ENCODE measurements at places on chromosomes 3 and 15. TPM values are rescaled to one million over a fixed set of nuclear protein-coding genes. Genes with fewer than 3 reads are reported as not detected.

The CP gene
- total RNA-seq: 7.0 TPM

The C2CD4B gene
- total RNA-seq: not detected

The CPN2 gene
- total RNA-seq: not detected

The MUC20 gene
- total RNA-seq: 0.62 TPM

The UBE2E1 gene
- 97.3 TPM for total RNA-seq

The NR1I2 gene
- not detected for total RNA-seq

The CLDN16 gene
- 0.34 TPM for total RNA-seq

The ARRDC4 gene
- 0.18 TPM for total RNA-seq

The SEMA3G gene
- 0.12 TPM for total RNA-seq

The BCHE gene
- 0.74 TPM for total RNA-seq

The PML gene
- total RNA-seq: 15.3 TPM

The ITGA11 gene
- total RNA-seq: 4.5 TPM

The CCDC13 gene
- 0.60 TPM for total RNA-seq

The LARP6 gene
- 74.0 TPM for total RNA-seq

The TMCO5A gene
- total RNA-seq: not detected

The GADL1 gene
- total RNA-seq: not detected

The STRC gene
- 0.19 TPM for total RNA-seq

The ZNF385D gene
- total RNA-seq: not detected

The ZNF860 gene
- 0.90 TPM for total RNA-seq

The EFCAB12 gene
- 1.1 TPM for total RNA-seq

The RBP2 gene
- not detected for total RNA-seq

The AADACL2 gene
- not detected for total RNA-seq

The CMTM8 gene
- 11.7 TPM for total RNA-seq

The AMT gene
- 0.26 TPM for total RNA-seq

The PLSCR5 gene
- total RNA-seq: not detected

The OGG1 gene
- 17.0 TPM for total RNA-seq

The AP3B2 gene
- 0.45 TPM for total RNA-seq

The EXOG gene
- 8.9 TPM for total RNA-seq
